Stimulated activated CD4-positive, alpha-beta T cell treated with anti-CD3 and anti-CD28 coated beads, Interleukin-1b, Interleukin-23, amount 100 ng/mL, for 1 hour (primary cell): ENCODE measurements at places on chromosomes 12 and 14.

DNA sequence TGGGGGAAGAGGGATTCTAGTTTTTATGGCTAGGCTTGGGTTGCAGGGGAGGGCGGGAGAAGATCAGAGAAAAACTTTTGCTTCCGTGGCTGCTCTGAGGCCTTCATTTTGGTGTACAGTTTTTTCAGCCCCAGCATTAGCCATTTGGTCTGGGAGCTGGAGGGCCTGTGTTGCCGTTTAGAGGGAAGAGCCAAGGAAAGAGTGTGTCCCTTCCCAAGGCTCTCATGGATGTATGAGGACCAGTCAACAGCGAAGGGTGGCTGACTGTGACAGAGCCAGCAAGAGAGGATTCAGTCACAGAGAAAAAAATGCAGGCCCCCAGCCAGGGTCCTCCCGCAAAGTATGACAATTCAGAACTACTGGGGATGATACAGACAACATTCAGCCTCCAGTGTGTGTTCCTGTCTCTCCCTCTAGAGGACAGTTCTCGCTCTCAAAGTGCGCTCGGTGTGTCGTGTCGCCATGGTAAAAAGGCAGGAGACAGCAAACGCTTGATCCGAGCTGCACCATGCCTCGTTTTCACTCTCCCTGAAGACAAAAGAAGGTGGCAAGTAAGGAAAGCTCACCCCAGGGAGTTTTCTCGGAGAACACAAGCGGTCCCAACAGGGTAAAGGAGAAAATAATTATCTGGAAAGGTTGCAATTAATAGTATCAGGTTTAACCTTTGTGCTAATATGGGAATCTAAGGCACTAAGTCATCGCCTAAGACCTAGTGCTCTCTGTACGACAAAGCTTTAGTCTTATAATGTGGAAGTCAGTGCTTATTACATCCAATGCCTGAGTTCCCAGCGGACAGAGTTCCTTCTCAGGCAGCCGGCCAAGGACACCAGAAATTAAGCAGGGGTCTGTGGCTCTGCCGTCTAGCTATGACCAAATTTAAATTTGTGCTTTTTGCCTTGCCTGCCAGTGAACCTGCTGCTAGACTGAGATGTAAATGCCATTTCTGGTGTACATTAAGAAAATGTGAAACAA lies 157.3 kb upstream of the PLXNC1 start:
- no peak for DNase-seq

GRCh38 chr12:125824276-125824675 lies 759.0 kb downstream of the AACS start:
- DNase-seq: no peak

DNA sequence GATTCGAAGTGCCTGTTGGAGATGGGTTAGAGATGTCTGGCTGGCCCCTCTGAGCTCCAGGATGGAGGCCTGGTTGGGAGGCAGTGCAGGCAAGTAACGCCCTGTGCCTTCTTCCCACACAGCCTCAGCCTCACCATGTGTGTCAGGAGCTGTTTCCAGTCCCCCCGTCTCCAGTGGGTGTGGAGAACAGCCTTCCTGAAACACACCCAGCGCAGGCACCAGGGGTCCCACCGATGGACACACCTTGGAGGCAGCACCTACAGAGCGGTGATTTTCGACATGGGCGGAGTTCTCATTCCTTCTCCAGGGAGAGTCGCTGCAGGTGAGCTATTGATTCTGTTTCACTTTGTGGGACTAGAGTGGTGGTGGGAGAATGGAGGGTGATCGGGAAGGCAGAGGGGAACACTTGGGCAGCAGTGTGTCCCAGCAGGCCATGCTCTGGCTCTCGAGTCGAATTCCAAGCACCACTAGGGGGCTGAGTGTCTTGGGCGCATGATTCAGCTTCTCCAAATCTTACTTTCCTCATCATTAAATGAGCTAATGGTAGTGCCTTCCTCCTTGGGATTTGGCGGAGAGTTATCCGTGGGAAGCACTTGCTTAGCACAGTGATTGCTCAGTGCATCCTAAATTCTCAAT lies 6.8 kb downstream of the ACAD10 start:
- DNase-seq: no peak

DNA sequence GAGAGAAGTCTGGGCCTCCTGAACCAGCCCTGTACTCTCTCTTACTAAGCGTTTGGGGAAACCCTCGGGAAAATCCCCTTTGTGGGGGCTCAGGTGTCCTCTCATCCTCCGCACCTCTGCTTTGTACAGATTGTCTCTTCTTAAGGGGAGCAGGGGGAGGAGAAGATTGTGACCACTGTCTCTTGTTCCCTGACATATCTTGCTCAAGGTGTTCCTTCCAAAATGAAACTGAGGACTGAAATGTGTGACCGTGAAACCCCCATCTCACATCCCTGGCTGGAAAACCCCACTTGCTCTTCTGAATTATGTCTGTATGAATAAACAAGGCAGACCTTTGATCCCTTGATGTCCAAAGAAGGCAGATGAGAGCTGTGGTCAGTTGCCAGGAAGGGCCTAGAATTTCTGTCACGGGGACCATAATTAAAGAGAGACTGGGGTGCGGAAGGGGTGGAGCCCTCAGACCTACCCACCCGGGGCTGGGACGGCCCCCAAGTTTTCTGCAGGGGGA lies 369.8 kb downstream of the AACS start:
- DNase-seq: no peak

DNA sequence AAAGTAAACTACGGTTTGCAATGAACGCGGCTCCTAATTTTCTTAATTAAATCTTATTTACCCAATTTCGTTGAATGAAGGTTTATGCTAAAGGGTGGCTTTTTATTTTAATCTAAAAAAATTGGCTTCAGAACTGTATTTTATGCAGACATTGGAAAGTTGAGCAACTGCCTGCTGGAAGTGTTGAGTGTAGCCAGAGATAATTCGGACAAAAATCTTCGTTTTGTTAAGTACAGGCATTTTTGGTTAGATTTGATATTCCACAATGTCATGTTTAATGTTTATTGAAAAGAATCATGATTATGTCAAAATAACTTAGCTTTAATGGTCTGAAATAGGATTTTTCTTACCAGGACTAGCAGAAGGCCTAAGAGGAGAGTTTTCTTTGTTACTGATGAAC lies 875 bp downstream of the IRAK3 start:
- DNase-seq: no peak

DNA sequence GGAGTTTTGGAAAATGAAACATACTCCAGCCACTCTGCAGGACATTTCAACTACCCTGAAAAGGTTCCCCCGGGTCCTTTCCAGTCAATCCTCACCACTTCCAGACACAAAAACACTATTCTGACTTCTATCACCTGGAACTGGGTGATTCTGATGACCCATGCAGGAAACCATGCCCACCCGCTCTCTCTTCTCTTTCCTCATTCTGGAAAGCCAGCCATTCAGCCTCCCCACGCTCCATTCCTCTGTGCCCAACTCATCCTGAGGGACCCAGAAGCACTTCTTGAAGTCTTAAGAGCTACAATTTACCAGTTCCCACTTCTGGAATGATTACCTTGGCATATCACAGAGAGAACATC lies 3.2 kb downstream of the CCDC88C start:
- no peak for DNase-seq

- no peak for DNase-seq
These were observed 754 bp downstream of the ZNF605 start for GRCh38 chr12:132955094-132956010.

GRCh38 chr12:58592475-58593207 lies 327.7 kb downstream of the LRIG3 start:
- no peak for DNase-seq

DNA sequence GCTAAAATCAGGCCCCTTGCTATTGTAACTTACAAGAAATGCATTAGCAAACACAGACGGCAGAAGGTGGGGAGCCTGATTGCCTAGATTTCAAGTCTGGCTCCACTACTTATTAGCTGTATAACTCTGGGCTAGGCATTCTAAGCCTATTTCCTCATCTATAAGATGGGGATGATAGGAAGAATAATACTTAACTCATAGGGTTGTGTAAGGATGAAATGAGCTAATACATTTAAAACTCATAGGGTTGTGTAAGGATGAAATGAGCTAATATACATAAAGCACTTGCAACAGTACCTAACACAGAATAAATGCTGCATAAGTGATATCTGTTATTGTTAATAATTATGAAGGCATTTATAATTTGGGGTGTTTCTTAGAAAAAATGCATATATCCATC lies 60.1 kb upstream of the DIO2 start:
- no peak for DNase-seq

DNA sequence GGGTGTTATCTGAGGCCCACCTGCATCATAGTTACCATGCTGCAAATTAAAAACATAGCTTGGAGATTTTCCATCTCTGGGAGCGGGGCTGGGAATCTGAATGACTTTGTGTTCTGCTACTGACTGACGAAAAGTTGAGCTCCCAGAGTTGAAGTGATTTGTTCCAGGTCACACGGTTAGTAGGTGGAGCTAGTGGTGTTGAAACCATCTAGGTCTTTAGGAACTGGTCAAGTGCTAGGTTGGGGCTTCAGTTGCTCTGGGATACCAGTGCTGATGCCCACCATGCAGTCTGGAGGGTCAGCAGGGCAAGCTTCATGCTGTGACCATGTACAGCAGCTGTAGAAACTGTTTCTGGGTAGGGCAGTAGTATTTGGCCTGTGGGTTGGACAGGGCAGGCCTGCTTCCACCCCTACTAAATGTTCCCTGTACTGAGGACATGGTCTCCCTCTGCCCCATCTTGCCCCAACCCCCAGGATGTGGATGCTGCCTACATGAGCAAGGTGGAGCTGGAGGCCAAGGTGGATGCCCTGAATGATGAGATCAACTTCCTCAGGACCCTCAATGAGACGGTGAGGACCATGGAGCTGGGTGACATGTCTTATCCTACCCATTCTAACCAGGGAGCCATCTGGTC lies 5.3 kb downstream of the KRT7 start:
- DNase-seq: no peak

DNA sequence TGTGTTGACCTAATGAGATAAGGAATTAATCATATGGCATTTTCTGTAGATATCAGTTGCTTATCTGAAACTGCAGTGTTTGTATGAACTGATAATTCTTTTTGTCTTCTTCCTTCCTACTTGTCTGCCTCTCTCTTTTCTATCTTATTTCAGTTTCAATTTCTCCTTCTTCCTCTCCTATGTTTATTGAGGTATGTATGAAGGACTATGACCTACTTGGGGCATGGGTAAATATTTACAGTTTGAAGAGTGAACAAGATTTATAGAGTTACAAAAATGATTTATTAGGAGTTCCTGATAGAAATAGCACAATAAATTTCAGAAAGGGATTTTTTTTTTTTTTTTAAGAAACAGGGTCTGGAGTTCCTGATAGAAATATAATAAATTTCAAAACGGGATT lies 88.7 kb upstream of the MUCL1 start:
- no peak for DNase-seq

DNA sequence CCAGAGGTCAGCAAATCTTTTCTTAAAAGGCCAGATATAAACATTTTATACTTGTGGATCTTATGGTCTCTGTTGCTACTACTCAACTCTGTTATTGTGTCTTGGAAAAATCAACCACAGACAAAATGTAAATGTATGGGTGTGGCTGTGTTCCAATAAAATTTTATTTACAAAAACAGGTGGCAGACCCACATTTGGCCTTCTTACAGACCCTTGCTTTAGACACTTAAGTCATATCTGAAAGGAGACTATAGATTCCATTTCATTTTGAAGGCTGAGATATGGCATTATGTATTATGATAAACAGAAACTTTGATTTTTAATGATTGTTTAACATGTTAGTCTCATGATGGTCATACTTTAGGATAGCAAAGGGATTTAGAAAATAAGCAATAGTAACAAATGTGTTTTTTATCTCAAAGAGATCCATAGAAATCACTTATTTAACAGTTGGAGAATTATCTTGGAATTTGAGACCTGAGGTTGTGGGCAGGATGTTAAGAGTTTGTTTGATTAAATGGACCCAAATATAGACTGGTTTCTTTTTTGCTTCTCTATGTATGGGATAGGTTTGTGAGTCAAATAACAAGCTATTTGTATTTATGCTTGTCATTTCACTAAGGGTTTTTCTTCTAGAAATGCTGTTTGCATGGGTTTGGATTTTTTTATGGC lies 51.2 kb downstream of the PPFIBP1 start:
- no peak for DNase-seq

DNA sequence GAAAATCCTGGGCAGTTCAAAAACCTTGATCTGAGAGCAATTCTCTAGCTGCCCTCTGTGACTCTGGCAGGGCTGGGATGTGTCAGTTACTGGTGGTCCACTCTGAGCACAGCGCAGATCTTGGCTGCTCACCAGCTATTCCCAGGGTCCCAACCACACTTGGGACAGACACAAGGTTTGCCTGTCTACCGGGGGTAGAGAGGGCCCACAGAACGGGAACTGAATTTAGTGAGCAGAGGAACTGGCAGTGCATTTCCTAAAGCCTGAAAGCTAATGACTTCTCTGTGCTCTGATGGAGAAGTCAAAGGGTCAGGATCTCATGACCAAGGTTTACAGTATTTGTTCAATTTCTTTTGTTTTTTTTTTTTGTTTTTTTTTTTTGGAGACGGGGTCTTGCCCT lies 2.6 kb downstream of the PDE6H start:
- no peak for DNase-seq

DNA sequence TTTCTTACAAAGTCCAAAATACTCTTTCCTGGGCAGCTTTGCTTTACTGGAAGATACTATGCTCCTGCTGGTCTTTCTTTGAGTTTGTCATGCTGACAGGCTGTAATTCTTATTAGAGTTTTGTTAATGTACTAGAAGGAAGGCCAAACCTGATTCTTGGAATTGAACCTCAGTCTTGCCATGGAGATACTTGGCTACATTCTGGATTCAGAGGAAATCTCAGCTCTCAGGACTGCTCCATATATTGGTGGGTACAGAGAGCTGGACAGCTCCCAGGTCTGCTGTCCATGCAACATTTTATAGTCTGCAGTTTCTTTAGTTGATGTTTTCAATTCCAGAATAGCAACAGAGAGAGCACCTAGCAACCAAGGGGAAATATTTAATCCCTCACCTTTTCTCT lies 363.1 kb upstream of the STXBP6 start:
- DNase-seq: no peak

DNA sequence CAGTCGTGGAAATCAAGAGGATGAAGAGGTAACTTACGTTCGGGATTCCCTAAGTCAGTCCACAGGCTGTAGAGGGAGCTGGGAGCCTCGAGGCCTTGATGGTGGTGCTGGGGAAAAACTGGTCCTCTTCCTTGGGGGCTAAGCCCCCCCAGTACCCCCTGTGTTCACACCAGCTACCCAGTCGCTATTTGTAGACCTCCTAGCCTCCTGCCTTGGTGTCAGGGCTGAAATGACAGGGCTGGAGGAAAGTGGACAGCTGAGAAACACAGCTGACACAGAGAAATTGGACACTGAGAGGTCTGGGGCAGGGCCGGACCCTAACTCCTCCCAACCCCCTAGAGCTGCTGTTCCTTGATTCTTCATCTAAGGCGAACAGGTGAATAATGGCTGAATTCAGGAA lies at the start of gene STAC3:
Gene STAC3, minus strand, starts transcription at position 232 of the 400 bp plus-strand sequence. CDS start 1,551 bp downstream, outside the sequence.
- DNase-seq: no peak

GRCh38 chr12:110597885-110598284 lies 14.8 kb upstream of the PPTC7 start:
- DNase-seq: no peak

DNA sequence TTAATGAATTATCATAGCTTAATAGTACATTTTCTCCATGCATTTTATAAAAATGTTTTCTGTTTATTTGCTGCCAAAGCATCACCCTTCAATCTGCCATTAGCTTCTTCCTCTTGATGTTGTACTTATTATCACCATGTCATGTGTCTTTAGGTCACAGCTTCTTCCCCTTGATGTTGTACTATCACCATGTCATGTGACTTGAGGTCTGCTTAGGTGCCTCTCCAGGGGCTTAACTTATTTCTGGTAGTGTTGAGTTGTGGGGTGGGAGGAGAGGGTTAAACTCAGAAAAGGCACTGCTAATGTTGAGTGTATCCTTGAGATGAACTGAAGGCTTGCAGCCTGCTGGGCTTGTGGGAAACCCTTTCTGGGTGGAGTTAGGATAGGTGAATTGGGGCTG lies 87.8 kb downstream of the DAAM1 start:
- no peak for DNase-seq

GRCh38 chr14:90630171-90630806 lies 185.9 kb downstream of the TTC7B start:
- no peak for DNase-seq
